ENCODE measurements at places on chromosomes 7 and 10.

GRCh38 chr7:151940048-151940811, 16.0 kb upstream of the GALNTL5 start:
- DNase-seq: no peak

GRCh38 chr7:88756802-88757201, 2.7 kb upstream of the ZNF804B start:
- DNase-seq: peak; percentile 65

DNA sequence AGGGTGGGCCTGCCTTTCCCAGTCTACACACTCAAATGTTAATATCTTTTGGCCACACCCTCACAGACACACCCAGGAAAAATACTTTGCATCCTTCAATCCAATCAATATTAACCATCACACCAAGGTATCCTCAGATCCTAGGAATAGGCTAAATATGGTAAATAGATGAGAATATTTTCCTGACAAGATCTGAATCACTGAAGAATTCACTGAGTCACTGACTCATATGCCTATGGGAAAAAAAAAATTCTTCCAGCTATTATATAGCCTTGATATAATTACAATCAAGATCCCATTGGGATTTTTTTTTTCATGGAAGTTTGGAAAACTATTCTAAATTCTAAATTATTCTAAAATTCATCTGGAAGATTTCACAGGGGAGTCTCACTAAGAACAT, 65.8 kb downstream of the INHBA start:
- no peak for DNase-seq

GRCh38 chr7:99791667-99792369, 7.8 kb upstream of the CYP3A4 start:
- no peak for DNase-seq

GRCh38 chr7:92242972-92243371, 2.7 kb downstream of the KRIT1 start:
- peak; percentile 85 for DNase-seq

Measured in OCI-M1 (cell line).